Left ventricle myocardium superior (tissue), 1 donor: ENCODE measurements at places on chromosomes 13 and 19. TPM values are rescaled to one million over a fixed set of nuclear protein-coding genes. Genes with fewer than 3 reads are reported as not detected.

The MEIOSIN gene
- not detected for total RNA-seq

The ZNF530 gene
- 3.9 TPM for total RNA-seq

The ZNF492 gene
- total RNA-seq, result 0.12 TPM

The XAB2 gene
- total RNA-seq, result 27.5 TPM

The DBP gene
- total RNA-seq, result 22.8 TPM

The RTBDN gene
- total RNA-seq, result not detected

The EID2 gene
- total RNA-seq, result 9.9 TPM

The KIR2DL1 gene
- total RNA-seq, result not detected

The CATSPERD gene
- not detected for total RNA-seq

The MARK4 gene
- 26.2 TPM for total RNA-seq

The KLK11 gene
- total RNA-seq, result 0.62 TPM

The MYO16 gene
- total RNA-seq, result 0.74 TPM

The VSTM1 gene
- not detected for total RNA-seq

The LYPD3 gene
- 0.15 TPM for total RNA-seq

The ZNF730 gene
- total RNA-seq, result not detected

The PSG1 gene
- total RNA-seq, result not detected

The ZNF230 gene
- total RNA-seq, result 3.0 TPM

The APC2 gene
- 0.17 TPM for total RNA-seq

The ZNF433 gene
- 3.1 TPM for total RNA-seq

The CNN1 gene
- total RNA-seq, result 81.7 TPM

The STRN4 gene
- total RNA-seq, result 49.0 TPM

The PVR gene
- 40.7 TPM for total RNA-seq

The RAB3D gene
- 8.1 TPM for total RNA-seq

The UQCR11 gene
- 1,120 TPM for total RNA-seq
